ENCODE measurements at places on chromosomes 7 and 10.

GRCh38 chr10:118501637-118502440 is 93.6 kb downstream of the PRLHR start:
- DNase-seq, result no peak

DNA sequence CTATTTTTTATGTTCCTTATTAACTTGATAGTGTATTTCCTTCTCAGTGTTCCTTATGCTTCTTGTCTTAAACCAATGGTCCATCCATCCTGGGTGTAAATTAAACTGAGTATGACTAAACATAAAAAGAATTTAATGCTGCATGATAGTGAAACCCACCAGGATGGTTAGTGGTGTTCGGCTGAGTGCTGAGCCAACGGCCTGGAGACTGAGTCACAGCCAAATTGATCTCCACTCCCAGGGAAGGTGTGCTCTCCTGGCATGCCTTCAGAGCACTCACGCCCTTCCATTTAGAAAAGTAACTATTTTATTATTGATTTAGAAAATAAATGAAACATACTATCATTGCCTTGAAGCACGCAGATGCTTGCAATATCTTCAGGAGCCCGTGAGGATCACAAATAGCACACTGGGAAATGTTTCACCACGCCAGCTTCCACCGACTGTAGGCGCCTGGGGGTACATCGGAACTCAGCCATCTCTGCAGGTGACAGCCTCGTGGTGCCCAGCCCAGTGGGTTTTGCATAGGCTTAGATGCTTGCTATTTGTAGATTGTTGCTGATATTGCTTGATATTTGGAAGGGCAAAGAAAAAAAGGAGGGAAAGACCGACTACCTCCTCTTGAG is 40.0 kb upstream of the LOXL4 start:
- no peak for DNase-seq

- DNase-seq, result no peak
Observed at GRCh38 chr7:38215115-38215514, 37.1 kb downstream of the STARD3NL start.

DNA sequence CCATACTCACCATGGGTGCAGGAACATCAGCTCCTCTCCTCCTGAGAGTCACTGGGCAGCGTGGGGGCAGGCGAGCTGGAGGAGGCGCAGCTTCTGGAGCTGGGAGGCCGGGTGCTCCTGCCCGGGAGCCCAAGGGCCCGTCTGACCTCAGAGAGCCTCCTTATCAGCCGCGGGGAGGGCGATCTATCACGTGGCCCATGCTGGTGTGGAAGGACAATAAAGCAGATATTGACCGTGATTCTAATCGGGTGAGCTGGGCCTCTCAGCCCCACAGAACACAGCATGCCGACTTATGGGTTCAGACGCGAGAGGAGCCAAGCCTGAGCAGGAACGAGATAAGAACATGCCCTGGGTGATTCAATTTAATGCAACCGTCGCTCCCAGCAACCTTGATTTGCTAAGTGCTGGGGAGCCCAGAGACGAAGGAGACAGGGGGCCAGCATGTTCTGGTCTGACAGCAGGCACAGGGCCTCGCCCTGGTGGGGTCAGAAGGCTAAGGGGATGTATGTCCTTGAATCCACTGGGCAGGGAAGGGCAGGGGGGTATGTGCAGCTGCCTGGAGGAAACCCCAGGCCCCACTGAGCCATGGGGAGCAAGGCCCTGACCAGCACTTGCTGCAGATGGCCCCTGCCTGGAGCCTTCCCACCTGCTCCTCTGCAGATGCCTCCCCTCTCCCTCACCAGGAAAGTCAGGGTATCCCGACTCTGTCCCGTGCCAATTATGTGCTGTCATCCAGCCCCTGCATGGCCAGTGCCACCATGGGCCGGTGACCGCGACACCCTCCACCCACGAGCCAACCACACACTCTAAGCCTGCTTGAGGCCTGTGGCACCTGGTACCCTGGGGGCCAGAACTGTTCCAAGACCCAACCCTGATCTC is 95.3 kb upstream of the RET start:
- no peak for DNase-seq

DNA sequence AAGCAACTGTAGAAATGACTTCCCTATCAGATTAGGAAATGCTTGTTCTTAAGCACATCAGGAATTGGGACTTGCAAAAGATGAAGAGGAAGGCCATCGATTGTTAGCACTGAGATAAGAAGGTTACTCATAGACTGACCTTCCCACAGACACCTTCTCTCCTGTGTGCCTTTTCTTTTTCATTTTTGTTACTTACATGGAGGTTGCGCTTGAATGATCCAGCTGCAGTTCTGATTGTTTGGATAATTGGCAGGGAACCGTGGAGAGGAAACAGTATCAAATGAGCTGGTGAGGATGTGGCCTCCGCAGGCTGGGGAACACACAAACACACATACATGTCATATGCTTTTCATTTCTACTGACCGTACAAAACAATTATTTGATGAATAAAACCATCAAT is 134.9 kb upstream of the RSU1 start:
- no peak for DNase-seq

DNA sequence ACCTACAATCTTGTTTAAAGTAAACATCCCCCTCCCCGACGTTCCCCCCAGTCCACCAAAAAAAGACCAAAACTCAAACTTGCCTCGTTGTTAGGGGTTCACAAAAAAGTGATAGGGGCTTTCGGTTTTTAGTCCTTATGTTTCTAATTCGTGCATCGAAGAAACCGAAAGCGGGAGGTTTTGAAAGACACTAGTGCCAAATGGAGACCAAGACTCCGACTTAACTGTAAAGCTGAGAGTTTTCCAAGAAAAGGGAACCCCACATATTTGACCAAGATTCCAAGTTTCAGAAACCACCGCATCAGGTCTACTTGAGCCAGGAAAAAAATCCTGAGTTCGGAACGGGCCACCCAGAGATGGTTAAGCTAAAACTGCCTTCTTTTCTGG is 534 bp downstream of the PSMA2 start:
- no peak for DNase-seq

GRCh38 chr7:118629898-118630438 is 405.5 kb downstream of the ANKRD7 start:
- DNase-seq, result no peak

- DNase-seq, result no peak
Observed at GRCh38 chr7:157459966-157460365, 123.2 kb downstream of the DNAJB6 start.

DNA sequence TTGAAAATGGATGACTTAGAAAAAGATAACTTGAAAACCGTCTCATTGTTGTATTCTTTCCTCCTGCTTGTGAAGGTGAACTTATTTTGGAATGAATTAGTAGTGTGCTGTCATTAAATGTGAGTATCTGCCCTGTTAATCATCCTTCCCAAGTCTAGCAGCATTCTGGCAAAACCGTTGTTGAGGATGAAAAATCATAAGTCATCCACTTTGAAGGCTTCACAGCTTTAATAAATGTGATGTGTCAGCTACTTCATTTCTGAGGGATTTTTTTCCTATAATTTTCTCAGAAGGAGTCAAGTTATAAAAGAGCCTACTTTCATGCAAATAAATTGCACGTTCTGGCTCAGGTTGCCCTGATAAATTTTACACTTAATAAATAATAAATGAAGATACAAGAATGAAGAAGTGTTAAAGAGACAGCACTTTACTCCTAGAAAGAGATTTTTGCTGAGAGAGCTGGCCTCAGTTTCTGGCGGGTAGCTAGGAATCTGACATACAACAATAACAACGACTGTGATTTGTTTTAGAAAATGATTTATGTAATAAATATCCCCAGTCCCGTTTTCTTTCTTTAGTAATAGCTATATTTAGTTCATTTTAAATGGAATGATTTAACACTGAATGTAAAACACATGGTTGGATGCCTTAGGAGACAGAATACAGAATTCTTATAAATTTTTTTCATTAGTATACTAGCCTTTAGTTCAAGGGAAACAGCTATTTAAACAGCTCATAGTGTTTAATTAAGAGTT is 516.5 kb upstream of the KLF6 start:
- no peak for DNase-seq

DNA sequence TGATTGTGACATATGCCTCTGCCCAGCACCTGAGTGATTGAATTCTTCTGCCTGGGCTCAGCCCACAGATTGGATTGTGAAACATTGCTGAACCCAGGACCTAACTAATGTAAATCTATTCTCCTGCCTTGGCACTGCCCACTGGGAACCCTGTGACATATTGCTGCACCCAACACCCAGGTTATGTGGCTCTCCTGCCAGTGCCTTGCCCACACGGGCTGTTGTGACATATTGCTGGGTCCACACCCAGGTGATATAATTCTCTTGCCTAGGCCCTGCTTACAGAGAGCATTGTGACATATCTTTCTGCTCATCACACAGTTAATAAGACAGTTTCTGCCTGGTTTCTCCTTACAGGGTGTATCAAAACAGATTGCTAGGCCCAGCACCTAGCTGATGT is 50.8 kb upstream of the ZNF680 start:
- DNase-seq, result no peak

DNA sequence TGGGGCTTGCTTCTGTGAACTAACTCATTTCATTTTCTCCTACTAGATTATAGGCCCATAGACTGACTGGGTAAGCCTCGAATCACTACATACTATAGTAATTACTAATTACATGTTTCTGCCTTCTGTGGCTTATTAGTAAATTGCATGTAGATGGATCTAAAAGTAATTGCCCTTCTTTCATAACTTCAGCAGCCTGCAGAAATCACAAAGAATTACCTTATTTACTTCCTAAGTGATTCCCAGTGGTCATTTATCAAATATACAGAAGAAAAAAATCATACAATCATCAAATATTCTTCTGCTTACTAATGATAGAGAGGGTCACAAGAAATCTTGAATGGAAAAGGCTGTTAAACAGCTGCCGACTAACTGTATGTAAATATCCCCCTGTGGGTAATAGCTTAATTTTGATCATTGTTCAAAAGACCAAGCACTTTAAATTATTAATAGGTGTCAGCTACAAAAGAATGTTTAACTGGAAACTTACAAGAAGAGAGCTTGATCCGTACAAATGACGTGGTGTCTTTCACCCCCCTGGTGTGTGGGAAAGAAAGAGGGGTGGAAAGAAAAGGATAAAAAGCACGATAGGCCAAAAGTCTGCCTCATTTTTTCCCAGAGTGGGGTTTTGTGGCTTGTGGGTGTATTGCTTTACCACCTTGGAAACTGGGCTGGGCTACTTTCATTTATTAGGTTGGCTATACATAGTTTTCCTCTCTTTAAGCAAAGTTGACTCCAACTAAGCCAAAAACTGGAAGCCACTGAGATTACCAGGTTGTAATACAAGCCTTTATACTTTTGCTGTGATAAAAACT is 361.8 kb upstream of the ZMIZ1 start:
- no peak for DNase-seq

GRCh38 chr10:125221716-125222115 is 61.4 kb upstream of the CTBP2 start:
- DNase-seq, result no peak

GRCh38 chr7:96991546-96992191 is 13.7 kb upstream of the DLX6 start:
- no peak for DNase-seq

DNA sequence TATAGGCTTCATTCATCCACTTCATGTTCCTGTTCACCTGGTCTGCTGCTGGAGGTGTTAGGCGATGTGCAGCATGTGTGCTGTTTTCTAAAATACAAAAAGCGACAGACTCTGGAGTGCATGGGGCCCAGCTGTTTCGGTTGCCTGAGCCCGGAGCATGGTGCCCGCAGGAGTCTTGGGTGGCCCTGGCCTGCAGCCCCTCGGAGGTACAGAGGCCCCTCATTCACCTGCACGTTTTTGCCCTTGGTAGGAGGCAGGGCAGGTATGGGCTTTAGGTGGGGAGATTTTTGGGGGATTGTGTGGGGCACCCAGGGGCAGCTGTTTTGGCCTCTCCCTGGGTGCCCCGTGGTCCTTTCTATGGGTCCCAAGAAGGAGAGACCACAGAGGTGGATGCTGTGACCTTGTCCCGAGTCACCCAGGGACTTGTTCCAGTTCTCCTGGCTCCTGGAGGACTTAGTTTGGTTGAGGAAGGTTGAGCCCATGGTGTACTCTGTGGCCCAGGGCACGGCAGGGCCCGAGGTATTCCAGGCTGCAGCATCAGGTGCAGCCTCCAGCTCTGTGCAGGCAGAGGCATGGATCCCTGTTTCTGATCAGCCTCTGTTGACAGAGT is 130.7 kb downstream of the TRRAP start:
- no peak for DNase-seq

GRCh38 chr10:104267721-104268404 is 1.1 kb upstream of the GSTO2 start:
- no peak for DNase-seq

GRCh38 chr7:10343108-10343507 is 630.6 kb upstream of the PHF14 start:
- DNase-seq, result no peak
